ENCODE measurements at places on chromosomes 13 and 19.
A peak's percentile ranks its signal among the peaks of the same experiment; 100 is the strongest.

GRCh38 chr19:12994701-12995595 is at the start of gene NFIX:
NFIX (plus strand) TSS chr19:12995475; CDS start chr19:12995838, 363 bp downstream.
- no peaks in the 10 kb centered on the region for H3K27me3 ChIP-seq
- H3K4me3 ChIP-seq: peak within 1 kb of the TSS; percentile 68
- H3K4me1 ChIP-seq: no peaks in the 10 kb centered on the region
- H3K36me3 ChIP-seq: no peaks in the 10 kb centered on the region
- peak within 1 kb of the TSS; percentile 88 for H3K27ac ChIP-seq
- DNase-seq: peak; percentile 70

DNA sequence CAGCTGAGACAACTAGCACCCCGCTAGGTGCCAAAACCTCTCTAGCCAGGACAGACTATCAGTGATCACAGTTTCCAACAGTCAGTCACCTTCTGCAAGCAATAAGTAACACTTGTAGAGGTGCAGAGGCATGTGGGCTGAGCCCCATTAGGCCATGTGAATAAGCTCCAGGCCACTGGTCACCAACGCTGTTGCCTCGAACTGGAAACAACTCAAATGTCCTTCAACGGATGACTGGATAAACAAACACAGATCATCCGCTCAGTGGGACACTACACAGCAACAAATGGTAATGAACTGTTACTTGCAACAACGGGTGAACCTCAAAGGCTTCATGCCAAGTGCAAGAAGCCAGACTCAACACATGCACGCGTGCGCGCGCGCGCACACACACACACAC is 27.5 kb upstream of the TMEM160 start:
- peaks cover 42% of the 10 kb centered on the region for H3K36me3 ChIP-seq
- no peaks in the 10 kb centered on the region for H3K27me3 ChIP-seq
- no peak overlapping the region for H3K4me3 ChIP-seq
- no peak for DNase-seq
- H3K4me1 ChIP-seq: peaks cover 5% of the 10 kb centered on the region
- H3K27ac ChIP-seq: no peak overlapping the region

DNA sequence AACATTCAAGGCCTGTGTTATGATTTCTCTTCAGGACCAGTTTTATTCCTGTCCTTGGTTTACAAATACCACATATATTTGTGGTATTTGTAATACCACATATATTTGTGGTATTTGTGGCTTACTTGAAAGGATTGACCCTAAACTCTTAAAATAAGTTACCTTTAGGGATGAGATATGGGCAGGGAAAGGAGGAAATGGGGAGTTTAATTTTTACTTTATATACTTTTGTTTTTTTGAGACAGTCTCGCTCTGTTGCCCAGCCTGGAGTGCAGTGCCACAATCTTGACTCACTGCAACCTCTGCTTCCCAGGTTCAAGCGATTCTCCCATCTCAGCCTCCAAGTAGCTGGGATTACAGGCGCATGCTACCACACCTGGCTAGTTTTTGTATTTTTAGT is 2.3 kb upstream of the TGDS start:
- DNase-seq: no peak
- no peaks in the 10 kb centered on the region for H3K36me3 ChIP-seq
- H3K4me3 ChIP-seq: no peak overlapping the region

DNA sequence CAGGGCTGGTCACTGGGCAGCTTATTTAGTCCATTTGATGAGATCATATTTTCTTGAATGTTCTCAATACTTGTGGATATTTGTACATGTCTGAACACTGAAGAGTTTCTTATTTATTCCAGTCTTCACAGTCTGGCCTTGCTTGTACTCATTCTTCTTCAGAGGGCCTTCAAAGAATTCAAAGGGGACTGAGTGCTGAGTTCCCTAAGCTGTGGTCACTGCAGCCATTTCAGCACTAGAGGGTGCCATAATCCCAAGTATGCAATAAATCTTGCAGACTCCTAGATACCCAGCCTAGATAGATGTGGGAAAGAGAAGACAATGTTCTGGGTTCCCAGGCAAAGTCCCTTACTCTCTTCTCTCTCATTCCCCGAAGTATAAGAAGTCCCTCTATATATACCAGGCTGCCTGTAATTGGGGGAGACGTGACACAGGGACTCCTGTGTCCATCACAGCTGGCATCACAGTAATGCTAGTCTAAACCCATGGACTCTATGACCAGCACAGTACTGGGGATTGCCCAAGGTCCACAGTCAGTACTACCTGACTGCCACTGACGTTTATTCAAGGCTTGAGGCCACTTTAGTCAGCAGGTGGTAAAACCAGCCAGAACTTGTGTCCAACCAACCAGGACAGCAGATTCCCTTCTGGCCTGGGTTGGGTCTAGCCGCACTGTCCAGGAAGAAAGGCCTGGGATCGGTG is 8.9 kb upstream of the VN1R1 start:
- H3K4me3 ChIP-seq: no peak overlapping the region
- no peaks in the 10 kb centered on the region for H3K36me3 ChIP-seq
- no peak overlapping the region for H3K27ac ChIP-seq
- H3K27me3 ChIP-seq: no peaks in the 10 kb centered on the region
- no peaks in the 10 kb centered on the region for H3K4me1 ChIP-seq

DNA sequence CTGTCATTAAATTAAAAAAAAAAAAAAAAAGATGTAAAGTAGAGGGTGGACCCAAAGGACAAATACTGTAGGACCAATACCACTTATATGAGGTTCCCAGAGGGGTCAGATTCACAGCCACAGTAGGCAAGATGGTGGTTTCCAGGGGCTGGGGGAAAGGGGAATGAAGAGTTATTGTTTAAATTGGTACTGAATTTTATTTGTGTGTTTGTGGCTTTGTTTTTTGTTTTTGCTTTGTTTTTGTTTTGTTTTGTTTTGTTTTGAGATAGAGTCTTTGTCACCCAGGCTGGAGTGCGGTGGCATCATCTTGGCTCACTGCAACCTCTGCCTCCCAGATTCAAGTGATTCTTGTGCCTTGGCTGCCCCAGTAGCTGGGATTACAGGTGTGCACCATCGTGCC is 17.9 kb upstream of the LSM14A start:
- no peak for DNase-seq
- H3K27ac ChIP-seq: no peak overlapping the region
- no peaks in the 10 kb centered on the region for H3K27me3 ChIP-seq
- H3K4me3 ChIP-seq: no peak overlapping the region

- H3K4me3 ChIP-seq: no peak overlapping the region
- no peak for DNase-seq
- peaks cover 50% of the 10 kb centered on the region for H3K4me1 ChIP-seq
- no peaks in the 10 kb centered on the region for H3K36me3 ChIP-seq
These were observed 8.3 kb downstream of the COL4A1 start for GRCh38 chr13:110298505-110299282.

DNA sequence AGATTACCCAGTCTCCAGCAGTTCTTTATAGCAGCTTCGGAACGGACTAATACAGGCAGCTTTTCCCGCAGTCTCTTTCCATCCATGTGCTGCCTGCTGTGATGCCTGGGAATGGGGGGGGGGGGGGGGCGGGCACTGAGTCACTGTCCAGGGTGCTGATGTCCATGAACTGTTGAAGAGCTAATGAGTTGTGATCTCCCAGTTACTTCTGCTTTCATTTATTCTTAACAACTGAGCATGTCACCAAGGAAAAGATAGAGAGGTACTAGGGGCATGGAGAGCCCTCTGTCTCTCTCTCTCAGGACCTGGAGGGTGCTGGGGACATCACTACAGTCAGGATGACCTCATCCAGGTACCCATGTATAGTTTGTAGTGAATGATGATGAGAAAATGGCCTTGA is 20.3 kb upstream of the CEACAM1 start:
- no peaks in the 10 kb centered on the region for H3K36me3 ChIP-seq
- H3K27ac ChIP-seq: no peak overlapping the region
- H3K4me1 ChIP-seq: no peaks in the 10 kb centered on the region
- no peak overlapping the region for H3K4me3 ChIP-seq
- H3K27me3 ChIP-seq: peaks cover 5% of the 10 kb centered on the region

GRCh38 chr13:62324842-62325241 is 909.2 kb upstream of the PCDH20 start:
- H3K36me3 ChIP-seq: no peaks in the 10 kb centered on the region
- H3K27ac ChIP-seq: no peak overlapping the region
- no peaks in the 10 kb centered on the region for H3K4me1 ChIP-seq
- H3K27me3 ChIP-seq: no peaks in the 10 kb centered on the region

DNA sequence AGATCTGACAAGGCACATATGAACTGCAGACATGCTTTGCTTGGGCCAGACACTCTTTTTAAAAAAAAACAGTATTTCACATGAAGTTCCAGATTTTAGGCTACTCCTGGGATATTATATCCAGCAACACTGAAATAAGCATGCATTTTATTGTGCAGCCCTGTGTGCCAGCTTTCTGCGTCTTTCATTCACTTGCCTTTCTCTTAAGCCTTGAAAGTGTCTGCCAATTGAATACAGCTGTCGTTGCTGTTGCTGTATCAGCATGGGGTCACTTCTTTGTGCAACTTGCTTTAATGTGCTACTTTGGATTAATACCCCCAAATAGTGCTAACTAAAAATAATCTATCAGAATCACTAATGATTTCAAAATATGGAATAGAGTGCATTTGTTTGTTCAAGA is 657.8 kb downstream of the SLITRK6 start:
- DNase-seq: no peak
- no peaks in the 10 kb centered on the region for H3K36me3 ChIP-seq
- no peak overlapping the region for H3K27ac ChIP-seq
- H3K4me1 ChIP-seq: no peaks in the 10 kb centered on the region
- H3K27me3 ChIP-seq: no peaks in the 10 kb centered on the region

DNA sequence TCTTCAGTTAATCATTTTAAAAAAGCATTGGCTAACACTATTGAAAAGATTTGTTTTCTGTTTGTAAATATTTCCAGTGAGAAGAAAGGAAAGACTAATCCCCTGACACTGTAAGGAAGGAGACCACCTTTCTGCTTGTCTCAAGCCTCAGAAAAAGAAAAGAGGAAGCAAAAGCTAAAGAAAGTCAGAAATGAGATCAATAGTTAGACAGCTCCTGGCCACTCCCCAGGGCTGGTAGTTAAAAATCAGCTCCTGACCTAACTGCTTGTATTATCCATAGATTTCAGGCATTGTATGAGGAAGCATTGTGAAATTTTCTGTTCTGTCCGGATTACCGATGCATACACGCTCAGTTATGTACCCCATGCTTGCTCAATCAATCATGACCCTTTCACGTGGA is 76.6 kb downstream of the ZNF486 start:
- no peaks in the 10 kb centered on the region for H3K27me3 ChIP-seq
- no peaks in the 10 kb centered on the region for H3K4me1 ChIP-seq
- no peak overlapping the region for H3K27ac ChIP-seq
- no peak for DNase-seq

DNA sequence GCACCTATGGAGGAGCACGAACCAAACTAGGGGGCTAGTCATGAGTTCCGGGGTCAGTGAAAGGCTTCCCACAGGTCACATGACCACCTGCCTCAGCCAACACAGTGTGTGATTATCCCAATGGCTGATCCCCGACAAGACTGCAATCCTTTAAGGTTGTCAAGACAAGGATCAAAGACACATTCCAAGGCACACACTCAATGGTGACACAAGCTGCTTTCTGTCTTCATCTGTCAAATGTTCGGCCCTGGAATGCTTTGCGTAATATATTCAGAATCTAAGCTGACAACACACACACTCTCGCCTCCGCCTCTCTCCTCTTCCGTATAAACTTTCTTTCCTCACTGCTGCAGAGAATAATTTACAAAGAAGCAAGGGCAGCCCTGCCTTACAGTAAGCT is 11.7 kb downstream of the RANBP3 start:
- DNase-seq: no peak
- peaks cover 55% of the 10 kb centered on the region for H3K4me1 ChIP-seq
- H3K27me3 ChIP-seq: no peaks in the 10 kb centered on the region
- H3K4me3 ChIP-seq: no peak overlapping the region
- H3K27ac ChIP-seq: peak overlapping the region; percentile 78

DNA sequence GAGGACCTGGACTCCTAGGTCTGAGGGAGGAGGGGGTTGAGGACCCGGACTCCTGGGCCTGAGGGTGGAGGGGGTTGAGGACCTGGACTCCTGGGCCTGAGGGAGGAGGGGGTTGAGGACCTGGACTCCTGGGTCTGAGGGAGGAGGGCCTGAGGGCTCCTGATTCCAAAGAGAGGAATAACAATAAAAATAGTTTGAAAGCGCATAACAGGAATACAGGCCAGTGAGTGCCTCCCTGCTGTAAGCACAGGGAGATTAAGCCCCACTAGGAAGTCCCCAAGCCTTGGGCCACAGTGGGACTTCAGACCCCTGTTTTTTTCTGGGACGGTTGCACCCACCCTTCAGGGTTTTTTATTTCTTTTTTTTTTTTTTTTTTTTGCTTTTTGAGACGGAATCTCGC is 1.2 kb upstream of the SBK2 start:
- no peaks in the 10 kb centered on the region for H3K4me1 ChIP-seq
- no peaks in the 10 kb centered on the region for H3K27me3 ChIP-seq
- DNase-seq: no peak
- H3K4me3 ChIP-seq: no peak overlapping the region

DNA sequence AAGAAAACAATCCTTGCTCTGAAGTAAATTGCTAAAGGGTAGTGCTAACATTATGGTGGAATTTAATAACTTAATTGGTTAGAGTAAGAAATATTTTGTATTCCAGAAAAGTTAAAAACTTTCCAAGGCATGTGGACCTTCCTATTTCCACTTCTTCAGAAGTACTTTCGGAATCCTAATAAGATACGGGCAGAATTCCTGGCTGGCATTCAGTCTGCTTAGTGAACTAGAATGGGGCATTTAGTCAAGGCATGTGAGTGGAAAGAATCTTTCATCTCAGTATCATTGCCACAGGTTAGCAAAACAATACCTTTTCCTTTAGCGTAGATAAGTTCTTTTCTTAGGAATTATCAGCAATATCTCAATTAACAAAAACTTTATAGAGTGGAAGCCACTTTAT is 85.1 kb downstream of the TNFRSF19 start:
- H3K27ac ChIP-seq: no peak overlapping the region
- no peak for DNase-seq
- no peaks in the 10 kb centered on the region for H3K36me3 ChIP-seq
- no peaks in the 10 kb centered on the region for H3K27me3 ChIP-seq
- H3K4me1 ChIP-seq: no peaks in the 10 kb centered on the region
- H3K4me3 ChIP-seq: no peak overlapping the region

DNA sequence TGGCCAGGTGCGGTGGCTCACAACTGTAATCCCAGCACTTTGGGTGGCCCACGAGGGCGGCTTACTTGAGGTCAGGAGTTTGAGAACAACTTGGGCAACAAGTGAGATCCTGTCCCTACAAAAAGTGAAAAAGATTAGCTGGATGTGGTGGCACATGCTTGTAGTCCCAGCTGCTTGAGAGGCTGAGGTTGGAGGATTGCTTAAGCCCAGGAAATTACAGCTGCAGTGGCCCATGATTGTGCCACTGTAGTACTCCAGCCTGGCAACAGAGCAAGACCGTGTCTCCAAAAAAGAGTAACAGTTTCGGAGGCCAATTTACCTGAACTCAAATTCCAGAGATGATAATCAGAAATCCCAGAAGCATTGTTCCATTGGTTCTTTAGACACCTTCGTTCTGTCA is 4.4 kb downstream of the ZNF473 start:
- H3K27me3 ChIP-seq: no peaks in the 10 kb centered on the region
- H3K36me3 ChIP-seq: peaks cover 5% of the 10 kb centered on the region
- no peak overlapping the region for H3K27ac ChIP-seq
- DNase-seq: no peak
- peaks cover 19% of the 10 kb centered on the region for H3K4me1 ChIP-seq
- no peak overlapping the region for H3K4me3 ChIP-seq

Data from transverse colon (tissue), 4 donors.